Kidney tubule cell (primary cell): ENCODE measurements at places on chromosomes 1 and 21.

DNA sequence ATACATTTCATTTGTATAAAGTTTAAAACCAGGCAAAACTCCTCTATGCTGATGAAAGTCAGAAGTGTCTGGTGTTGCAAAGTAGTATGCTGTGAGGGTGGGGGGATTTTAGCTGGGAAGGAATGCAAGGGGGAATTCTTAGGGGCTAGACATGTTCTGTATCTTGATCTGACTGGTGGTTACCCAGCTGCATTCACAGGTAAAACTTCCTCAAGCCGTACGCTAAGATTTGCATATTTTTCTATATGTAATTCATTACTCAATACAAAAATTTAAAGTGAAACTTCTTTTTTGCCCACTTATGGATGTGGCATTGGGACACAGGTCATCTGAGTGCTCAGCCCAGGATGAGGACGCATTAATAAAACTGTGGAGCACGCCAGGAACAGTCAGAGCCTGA lies 323.3 kb downstream of the PAPPA2 start:
- peak; percentile 3 for DNase-seq

DNA sequence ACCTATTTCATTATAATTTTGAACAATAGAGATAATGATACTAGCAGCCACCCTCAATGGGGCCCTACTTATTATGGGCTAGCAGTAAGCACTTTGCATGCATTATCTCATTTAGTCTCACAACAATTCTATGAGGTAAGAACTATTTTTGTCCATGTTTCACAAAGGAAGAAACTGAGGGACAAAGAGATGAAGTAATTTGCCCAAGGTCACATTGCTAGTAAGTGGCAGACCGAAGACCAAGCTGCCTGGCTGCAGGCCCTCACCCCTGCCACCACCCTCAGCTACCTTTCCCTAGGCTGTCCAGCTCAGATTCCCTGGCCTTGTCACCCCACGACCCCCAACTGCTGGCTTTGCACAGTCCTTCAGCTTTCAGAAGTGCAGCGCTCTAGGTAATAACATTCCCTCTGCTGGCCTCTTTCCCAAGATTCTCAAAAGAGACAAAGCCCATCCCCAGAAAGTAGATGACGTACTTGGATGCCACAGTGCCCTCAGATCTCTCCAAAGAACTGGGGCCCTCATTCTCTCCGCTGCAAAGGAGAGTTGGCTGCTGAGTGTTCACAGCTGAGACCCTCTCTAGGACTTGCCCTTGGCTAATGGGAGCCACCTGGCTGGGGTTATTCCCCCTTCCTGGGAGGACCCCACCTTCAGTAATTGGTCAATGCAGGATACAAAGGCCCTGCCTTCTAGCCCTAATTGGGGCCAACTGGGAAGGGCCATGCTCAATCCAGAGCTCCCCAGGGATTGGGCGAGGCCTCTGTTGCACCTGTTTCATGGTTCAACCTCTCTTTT lies 39.5 kb downstream of the IRF2BP2 start:
- DNase-seq = no peak

- DNase-seq = no peak
Observed at GRCh38 chr1:16080422-16081150, 7.1 kb upstream of the FAM131C start.

GRCh38 chr1:50930193-50930592 lies 29.9 kb downstream of the FAF1 start:
- no peak for DNase-seq

GRCh38 chr1:230728710-230729392 lies 14.9 kb upstream of the AGT start:
- no peak for DNase-seq

DNA sequence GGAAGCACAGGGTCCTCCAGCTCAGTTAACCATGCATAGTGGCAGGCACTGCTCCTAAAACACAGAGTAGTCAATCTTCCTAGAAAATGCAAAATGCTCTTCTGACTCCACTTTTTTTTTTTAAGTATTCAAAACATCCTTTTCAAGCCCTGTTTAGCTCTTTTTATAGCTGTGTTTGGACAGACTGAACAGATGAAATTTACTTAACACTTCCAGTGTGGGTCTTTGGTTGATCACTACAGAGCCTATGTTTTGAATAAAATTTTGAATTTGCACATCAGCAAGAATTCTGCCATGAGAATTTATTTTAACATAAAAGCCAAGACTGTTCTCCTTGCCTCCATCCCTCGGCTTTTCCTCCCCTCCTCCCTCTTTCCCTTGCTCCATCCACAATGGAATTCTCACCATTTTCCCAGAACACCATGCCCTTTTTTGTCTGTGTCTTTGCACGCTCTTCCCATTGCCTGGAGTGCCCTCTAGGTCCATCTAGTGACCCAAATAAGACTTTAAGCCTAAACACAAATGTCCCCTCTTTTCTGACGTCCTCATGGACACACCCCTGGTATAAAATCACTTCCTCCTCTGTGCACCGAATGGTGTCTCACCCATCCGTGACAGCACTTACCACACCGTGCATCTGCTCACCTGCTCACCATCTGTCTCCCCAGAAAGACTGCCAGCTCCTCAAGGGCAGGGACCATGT lies 24.0 kb upstream of the CPT2 start:
- peak; percentile 74 for DNase-seq

DNA sequence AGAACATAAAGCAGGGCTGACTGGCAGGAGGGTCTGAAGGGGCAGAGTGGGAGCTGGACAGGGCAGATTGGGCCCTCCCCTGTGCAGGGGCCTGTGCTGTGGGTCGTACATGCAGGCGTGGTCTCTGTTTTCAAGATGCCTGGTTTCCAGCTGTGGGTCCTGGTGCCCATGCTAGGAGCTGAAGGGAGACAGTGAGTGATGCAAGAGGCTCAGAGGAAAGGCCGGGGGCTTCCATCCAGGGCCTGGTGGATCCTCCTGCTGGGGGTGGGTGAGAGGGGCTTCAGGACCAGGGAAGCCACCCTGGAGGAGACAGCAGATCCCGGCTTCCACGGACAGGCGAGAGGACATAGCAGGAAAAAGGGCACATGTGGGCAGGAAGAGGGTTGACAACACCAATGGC lies 349.0 kb upstream of the VAMP3 start:
- DNase-seq = no peak

DNA sequence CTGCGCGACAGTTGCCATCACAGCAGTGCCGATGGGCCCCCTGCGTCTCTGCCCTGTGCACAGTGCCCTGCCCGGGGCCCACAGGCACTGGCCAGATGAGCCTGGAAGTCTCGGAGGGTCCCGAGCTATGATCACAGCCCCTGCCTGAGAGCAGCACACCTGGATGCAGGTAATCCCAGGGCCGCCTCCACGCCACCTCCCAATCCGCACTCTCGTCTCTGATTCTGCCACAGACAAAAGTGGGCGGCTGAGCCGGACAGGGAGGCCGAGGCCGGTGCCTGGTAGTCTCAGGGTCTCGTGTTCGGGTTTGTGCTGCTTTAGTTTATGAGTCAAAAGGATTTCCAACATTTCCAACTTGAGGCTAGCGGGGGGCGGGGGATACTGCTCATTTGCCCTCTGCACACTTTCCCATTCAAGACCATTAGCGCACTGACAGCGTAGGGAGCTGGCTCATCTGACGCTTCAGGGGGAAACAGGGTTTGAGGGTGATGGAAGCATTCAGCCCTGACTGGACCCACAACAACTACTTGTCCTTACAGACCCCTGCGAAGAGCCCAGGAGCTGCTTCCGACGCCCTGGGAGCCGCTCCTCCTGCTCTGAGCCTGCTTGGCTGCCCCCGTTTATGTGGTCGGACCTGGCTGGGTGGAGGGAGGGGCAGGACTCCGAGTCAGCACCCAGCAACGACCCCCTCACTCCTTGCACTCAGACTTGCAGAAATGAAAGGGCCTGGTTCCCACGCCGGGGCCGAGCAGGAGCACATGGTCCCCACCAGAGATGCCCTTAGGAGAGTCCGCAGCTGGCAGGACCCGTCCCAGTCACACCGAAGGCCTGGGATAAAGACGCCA lies 1.8 kb upstream of the TTC34 start:
- DNase-seq = no peak

DNA sequence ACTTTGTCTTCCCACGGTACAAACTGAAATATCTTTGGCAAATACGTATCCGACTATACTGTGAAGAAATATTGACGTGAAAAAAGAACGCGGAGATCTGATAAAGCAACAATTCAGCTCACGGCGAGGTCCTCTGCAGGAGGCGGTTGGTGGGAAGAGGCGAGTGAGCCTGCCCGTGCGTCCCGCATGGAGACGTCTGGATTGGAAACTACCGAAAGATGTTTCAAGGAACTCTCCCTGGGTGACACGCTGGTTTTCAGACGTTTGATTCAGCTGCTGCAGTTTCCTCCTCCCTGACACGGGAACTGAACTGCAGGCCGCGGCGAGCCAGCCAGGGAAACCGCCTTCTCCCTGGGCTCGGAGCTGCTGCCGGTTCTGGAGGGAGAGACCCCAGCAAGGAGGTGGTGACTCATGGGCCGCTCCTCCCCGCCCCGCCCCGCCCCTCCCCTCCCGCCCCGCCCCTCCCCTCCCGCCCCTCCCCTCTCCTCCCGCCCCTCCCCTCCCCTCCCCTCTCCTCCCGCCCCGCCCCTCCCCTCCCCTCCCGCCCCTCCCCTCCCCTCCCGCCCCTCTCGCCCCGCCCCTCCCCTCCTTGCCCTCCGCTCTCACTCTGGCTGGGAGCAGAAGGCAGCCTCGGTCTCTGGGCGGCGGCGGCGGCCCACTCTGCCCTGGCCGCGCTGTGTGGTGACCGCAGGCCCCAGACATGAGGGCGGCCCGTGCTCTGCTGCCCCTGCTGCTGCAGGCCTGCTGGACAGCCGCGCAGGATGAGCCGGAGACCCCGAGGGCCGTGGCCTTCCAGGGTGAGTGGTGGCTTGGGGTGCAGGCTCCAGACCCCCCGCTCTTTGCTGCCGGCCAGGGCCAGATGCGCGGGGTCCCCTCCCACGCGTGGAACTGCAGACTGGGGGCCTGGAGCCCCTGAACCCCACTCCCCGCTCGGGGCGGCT lies at the start of gene COL6A1:
TSS of gene COL6A1 (plus strand) at position 620 of the 941 bp plus-strand sequence. CDS start at position 701, 81 bp downstream.
- DNase-seq = peak; percentile 82

DNA sequence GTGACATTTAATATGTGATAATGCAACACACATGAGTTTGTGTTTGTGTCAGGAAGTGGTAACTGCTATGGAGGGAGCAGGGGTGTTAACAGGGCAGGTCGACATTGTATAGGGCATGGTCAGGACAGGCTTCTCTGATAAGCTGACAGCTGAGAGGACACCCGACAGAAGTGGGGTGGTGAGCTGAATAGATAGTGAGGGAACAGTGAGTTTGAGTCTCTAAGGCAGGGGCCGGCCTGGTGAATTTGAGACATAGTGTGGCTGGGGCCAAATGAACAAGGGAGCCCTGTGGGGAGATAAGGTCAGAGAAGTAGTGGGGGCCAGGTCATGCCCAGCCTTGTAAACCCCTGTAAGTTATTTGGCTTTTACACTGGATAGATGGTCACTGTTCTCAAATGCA lies 217.4 kb upstream of the KIAA0040 start:
- no peak for DNase-seq

- no peak for DNase-seq
Observed at GRCh38 chr1:2086446-2087078, 36.4 kb downstream of the PRKCZ start.

GRCh38 chr1:92026806-92027205 lies 3.0 kb upstream of the EPHX4 start:
- DNase-seq = no peak

- DNase-seq = peak; percentile 34
Observed at GRCh38 chr1:85121744-85122143, 73.4 kb upstream of the MCOLN3 start.

GRCh38 chr21:44489962-44490361 lies 34.7 kb downstream of the LRRC3 start:
- no peak for DNase-seq

DNA sequence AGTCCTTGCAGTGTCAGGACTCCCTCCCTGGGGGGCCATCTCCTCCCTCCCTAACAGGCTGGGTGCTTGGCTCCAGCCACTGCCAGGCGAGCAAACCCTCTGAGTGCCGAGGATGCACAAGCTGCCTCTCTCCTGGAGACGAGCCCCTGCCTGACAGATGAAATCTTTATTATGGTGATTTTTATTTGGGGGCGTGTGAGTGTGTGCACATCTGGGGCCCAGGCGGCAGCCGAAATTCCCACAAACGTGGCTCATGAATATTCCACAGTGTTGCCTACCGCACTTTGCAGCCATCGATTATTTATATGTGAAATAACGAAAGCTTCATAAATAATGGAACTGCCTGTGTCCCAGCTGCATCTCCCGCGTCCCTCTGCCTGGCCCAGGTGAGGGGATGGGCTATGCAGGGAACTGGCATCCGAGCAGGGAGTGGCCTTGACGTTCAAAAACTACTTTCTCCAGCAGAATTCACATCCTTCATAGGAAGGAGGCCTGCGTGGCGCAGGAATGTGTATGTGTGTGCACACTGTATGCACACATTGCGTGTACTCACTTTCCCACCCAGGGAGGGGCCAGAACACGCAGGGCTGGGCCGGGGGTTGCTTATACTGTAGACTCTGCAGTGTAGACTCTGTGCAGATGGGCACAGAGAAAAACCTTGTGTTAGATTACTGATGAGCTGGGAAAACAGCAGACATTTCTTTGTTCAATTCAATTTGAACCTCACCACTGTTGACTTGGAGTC lies 73.1 kb downstream of the UBIAD1 start:
- no peak for DNase-seq

DNA sequence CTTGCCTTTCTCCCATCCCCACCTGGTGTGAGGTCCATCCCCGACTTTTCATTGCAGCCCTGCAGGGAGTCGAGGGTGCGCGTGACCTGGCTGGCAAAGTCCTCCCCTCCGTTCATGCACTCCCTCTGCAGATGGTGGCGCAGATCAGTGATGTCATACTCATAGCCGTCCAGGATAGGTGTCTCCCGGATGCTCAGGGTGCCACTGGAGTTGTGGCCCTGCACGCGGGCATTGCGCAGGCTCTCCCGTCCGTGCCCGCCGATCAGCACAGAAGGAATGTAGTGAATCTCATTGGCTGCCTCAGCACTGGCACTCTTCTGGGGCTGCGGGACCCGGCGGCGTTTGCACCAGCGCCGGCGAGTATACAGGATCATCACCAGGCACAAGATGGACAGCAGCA lies 132.1 kb downstream of the ASTN1 start:
- no peak for DNase-seq

- DNase-seq = no peak
Observed at GRCh38 chr1:240351690-240352089, 260.0 kb downstream of the FMN2 start.

DNA sequence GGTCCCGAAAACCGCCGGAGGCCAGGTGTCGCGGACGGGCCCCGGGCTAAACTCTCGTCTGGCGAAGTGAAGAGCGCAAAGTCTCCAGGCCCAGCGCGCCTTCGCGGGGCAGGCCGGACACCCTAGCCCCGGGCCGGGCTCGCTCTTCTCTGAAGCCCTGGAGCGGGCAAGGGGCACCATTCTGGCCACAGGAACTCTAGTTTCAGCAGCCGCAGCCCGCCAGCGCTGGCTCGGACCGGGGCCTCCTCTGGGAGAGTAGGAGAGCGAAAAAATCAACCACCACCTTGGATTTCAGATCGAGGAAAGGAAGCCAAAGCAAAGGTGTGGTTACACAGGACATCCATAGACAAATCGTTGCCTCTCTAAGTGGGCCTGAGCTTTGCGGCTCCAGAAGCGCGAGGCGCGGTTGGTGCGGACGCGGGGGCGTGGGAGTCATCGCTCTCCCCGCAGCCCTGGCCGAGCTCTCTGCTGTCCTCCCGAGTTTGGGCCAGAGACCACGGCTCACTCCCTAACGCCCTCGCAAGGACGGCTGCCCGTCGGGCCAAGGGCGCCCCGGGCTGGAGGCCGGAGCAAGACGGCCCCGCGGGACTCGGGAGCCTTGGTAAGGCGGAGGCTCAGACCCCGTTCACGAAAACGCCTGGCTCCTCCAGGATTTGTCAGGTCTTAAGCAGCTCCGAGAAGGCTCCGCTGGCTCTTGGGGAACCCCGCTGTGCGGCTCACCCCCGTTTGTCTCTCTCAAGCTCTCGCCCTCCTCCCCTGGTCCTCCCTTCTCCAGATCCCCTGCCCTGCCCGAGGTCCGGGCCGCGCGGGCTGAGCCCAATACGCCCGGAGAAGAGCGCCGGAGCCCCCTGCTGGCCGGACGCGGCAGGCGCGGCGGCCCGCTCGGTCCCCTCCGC lies 132.9 kb upstream of the DPYD start:
- DNase-seq = peak; percentile 74
